CD4-positive, alpha-beta T cell treated with Interleukin-15 for 4 hours (primary cell): ENCODE measurements at places on chromosomes 2 and 18.

- no peak for DNase-seq
Measured at GRCh38 chr2:20563833-20564232, 87.1 kb downstream of the HS1BP3 start.

- DNase-seq, result no peak
Measured at GRCh38 chr2:192190474-192190873, 4.3 kb downstream of the TMEFF2 start.

DNA sequence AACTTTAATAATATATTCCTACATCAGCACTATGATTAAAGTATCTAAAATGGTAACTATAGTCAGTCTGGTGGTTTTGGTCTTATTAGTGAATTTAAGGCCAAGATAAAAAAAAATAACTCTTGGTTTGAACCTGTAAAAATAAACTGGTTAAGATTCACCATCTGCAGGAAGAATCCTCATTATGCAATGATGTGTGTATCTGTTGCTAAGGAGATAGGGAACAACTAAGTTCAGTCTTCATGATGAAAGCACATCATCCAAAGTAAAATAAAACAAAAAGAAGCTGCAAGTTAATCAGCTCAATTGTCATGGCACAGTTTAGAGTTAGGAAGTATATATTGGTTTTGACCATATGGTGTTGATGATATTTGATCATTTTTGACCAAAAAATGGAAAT is 466.0 kb downstream of the NYAP2 start:
- DNase-seq, result no peak

DNA sequence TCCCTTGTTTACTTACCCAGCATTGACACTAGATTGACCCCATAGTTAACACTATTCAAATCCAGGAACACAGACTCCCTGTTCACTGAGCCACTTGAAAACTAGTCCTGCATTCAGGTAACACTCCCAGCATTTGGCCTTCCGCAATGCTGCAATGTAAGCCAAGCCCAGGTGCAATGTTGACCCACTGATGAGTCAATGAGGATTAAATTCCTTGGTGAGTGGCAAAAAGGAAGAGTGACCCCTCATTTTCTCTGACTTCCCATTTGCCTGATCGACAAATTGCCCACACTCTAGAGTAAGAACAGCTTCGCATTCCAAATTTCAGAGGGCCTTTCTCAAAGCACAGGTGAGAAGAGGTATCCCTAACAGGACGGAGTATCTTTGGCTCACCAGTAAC is 251.9 kb downstream of the FBXO15 start:
- DNase-seq, result no peak

- no peak for DNase-seq
Measured at GRCh38 chr2:109160714-109161440, 31.9 kb downstream of the SH3RF3 start.

GRCh38 chr2:112623913-112624777 is 21.6 kb upstream of the SLC20A1 start:
- DNase-seq, result peak; percentile 87

GRCh38 chr2:192004188-192004963 is 157.5 kb upstream of the CAVIN2 start:
- DNase-seq, result no peak
